Globus pallidus (tissue), 1 donor: ENCODE measurements at places on chromosomes 4 and X.

GRCh38 chr4:23171976-23172375 lies 479.2 kb downstream of the GBA3 start:
- no peak for DNase-seq

DNA sequence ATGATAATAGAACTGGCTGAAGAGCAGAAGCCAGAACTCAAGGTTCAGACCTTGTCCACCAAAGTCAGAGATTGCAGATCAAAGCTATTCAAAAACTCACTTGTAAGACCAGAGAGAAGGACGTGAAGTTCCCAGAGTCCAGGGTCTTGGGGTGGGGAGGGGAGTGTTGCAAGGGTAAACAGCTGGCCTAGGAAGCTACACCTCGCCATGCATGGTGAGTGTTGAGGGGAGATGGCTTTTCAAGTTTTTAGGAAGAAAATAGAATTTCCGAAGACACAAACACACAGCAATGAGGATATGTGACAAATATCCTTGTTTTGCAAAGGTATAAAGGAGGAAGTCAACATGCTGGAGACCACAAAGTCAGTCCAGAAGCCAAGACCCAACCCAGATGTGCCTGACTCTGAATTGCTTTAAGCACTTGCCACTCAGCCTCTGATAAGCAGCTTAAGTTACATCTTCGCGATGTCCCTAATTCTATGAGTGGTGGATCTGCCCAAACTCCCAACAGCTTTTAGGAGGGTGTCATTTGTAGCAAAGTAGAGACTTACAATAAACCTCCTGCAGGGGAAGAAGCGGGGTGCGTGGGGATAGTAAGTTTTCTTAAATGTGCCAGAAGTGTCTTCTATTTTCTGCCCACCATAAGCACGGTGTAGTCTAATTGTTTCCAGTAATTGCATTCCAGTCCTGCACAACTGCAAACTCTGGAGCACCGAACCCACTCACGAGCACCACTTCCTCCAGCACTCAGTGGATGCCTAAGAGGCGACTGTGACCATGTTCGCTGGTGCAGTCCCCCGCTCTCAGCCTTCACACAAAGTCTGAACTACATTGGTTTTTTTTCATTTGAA lies 26.5 kb downstream of the HAND2 start:
- DNase-seq = no peak

- no peak for DNase-seq
Observed at GRCh38 chr4:99876946-99877345, 17.3 kb downstream of the LAMTOR3 start.

- DNase-seq = peak; percentile 7
Observed at GRCh38 chrX:7269991-7270390, 122.0 kb upstream of the PUDP start.

- no peak for DNase-seq
Observed at GRCh38 chr4:79695848-79696247, 287.8 kb upstream of the GK2 start.

DNA sequence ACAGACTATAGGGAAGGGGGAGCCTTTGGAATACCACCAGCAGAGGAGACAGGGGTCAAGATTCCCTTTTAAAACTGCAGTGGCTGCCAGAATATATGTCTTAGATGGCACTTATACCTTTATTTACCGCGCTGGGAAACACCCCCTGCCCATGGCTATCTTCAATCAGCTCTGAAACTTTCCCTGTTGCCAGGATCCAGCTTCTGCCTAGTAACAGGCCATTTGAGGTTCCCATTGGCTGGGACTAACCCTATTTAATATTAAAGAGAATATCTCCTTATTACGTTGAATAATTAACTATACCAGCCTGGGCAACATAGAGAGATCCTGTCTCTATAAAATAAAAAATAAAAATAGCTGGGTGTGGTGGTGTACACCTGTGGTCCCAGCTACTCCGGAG lies 23.8 kb downstream of the SOWAHB start:
- no peak for DNase-seq

GRCh38 chrX:39952989-39953388 lies 144.8 kb downstream of the BCOR start:
- DNase-seq = no peak

- no peak for DNase-seq
Observed at GRCh38 chrX:72312311-72312940, 6.7 kb upstream of the CITED1 start.

DNA sequence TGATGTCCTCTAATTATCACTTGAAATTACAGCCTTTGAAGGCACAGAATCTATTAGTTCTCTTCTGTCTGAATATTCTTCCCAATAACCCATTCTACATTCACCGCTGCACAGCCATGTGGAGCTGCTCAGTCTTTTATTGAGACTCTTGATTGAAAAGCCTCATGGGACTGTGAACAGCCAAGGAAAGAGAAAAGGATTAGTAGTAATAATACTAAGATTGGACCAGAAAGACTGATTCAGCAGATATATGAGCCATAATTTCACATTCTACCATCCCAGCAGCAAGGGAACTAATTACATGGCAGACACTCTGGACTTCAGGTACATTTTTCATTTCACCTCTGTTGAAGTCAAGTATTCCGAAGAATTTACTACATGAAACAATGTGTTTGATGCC lies 2471.7 kb downstream of the ARAP2 start:
- no peak for DNase-seq

- DNase-seq = no peak
Observed at GRCh38 chr4:119046263-119046662, 89.4 kb upstream of the MYOZ2 start.

DNA sequence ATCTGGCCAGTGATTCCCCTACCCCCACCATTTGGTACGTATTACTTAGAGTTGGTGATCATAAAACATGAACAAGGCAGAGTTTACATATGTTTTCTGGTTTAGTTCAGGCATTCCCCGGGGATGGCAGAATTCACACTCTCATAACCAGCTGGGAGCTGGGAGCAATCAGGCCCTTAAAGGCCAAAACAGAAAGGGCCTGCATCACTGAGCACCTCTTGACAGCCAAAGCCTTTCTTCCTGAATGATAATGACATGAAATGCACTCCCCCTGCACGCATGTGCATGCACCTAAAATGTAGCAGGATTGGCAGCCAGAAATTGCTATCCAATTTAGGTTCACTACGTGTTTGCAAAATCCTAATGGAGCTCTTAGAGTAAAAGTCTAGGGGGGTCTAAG lies 235.4 kb downstream of the GPC3 start:
- DNase-seq = no peak

GRCh38 chr4:181677621-181678020 lies 565.6 kb upstream of the TENM3 start:
- peak; percentile 46 for DNase-seq

DNA sequence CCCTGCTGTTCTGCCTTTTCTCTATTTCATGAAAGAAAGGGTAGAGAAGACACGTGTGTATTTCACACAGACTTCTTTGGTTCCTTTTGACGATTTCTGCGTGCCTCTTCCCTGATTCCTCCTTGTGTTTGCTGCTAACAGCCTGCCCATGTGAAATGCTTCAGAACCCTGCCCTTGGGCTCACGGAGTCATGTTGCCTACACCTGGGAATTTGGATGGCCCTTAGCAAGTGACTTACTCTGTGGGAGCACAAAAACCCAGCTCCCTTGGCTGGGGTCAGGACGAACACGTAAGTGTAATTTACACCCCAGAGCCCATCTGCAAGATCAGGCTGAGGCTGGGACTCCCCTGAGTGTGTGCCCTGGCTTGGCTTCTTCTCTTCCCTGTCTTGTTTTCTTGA lies 220.3 kb upstream of the BCOR start:
- DNase-seq = no peak
